Left lobe of liver (tissue), 2 donors: ENCODE measurements at places on chromosomes 4 and X. TPM values are rescaled to one million over a fixed set of nuclear protein-coding genes. Genes with fewer than 3 reads are reported as not detected.

Gene CEP44
- total RNA-seq = 5.2 TPM

Gene STK32B
- 0.25 TPM for total RNA-seq

Gene C4orf50
- not detected for total RNA-seq

Gene CXCL8
- total RNA-seq = 0.28 TPM

Gene STOX2
- total RNA-seq = 3.8 TPM

GRCh38 chr4:83129264-83129663 is 14.7 kb upstream of the PLAC8 start:
- no peak for DNase-seq

GRCh38 chrX:152138388-152138784 is at the start of gene MAGEA10:
Gene MAGEA10, minus strand, starts transcription at chrX:152138577. Its CDS starts 2,957 bp downstream, at chrX:152135620.
- DNase-seq = no peak

DNA sequence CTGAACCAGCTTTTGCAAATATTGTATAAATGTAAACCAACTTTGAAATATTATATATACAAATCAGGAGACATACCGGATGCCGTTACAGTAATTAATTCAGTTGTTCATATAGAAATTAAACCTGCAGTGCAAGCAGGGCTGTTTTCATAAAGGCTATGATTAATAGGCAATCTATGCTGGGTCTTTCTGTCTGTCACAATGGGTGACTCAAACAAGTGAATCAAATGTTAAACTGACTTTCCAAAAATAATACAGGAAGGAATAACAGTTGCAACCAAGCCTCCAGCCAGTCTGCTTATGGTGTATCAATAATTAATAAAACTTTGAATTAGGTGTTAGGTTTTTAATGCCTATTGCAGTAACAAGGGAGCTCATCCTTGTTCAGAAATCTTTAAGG is 43.9 kb downstream of the GABRB1 start:
- no peak for DNase-seq

DNA sequence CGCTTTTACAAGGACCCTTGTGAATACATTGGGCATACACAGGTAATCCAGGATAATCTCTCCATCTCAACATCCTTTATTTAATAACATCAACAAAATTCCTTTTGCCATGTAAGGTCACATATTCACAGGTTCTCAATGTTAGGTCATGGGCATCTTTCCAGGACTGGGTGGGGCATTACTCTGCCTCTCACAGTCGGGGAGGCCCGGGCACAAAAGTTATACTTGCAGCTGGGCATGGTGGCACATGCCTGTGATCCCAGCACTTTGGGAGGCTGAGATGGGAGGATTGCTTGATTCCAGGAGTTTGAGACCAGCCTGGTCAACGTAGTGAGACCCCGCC is 93.7 kb upstream of the AP1S2 start:
- DNase-seq = no peak

DNA sequence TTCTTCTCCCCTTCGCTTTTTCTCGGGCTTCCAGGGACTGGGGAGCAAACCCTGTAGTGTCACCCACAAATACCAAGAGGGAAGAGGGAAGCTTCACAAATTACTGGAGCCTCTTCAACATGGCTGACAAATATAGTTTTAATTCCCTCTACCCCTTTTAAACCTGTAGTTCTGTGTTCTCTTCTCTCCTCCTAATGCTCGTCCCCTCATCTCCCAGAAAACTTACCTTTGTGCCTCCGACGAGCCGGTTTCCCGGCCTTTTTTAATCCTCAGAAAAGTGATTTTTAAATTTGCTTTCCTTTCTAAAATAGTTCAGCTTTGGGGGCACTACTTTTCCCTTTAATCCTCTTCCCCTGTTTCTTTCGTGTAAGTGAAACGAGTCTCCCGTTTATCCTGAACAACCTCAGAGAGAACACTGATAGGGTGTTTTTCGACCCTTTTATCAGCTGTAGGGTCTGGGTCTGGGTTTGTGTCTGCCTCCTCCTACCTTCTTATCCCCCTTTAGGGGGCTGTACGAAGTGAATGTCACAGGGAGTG is 408 bp downstream of the TET2 start:
- DNase-seq = no peak
